Sigmoid colon (tissue), 7 donors: ENCODE measurements at places on chromosomes 12 and 14. TPM values are rescaled to one million over a fixed set of nuclear protein-coding genes. Genes with fewer than 3 reads are reported as not detected.

The ITFG2 gene
- total RNA-seq = 31.9 TPM

The FGF23 gene
- not detected for total RNA-seq

The CCDC38 gene
- not detected for total RNA-seq

The ADAMTS20 gene
- not detected for total RNA-seq

The KRR1 gene
- total RNA-seq = 29.3 TPM

The TTC6 gene
- total RNA-seq = not detected

The TMEM121 gene
- total RNA-seq = 7.4 TPM

The KCNC2 gene
- total RNA-seq = 0.71 TPM

The KCNK10 gene
- total RNA-seq = not detected

The CTSG gene
- total RNA-seq = 4.1 TPM

The TOX4 gene
- total RNA-seq = 43.6 TPM

The FKBP11 gene
- 7.5 TPM for total RNA-seq

The EIF2S1 gene
- 31.3 TPM for total RNA-seq

The ANKS1B gene
- 32.4 TPM for total RNA-seq

The CCND2 gene
- 126 TPM for total RNA-seq

The ST8SIA1 gene
- total RNA-seq = 21.4 TPM

The NKX2-1 gene
- total RNA-seq = not detected

The RHEBL1 gene
- total RNA-seq = not detected

The NPFF gene
- not detected for total RNA-seq

The SOAT2 gene
- 0.55 TPM for total RNA-seq

The UNC79 gene
- 1.4 TPM for total RNA-seq

The GLT8D2 gene
- 53.2 TPM for total RNA-seq

The ACSM4 gene
- not detected for total RNA-seq

The IL31 gene
- not detected for total RNA-seq

The KLRB1 gene
- not detected for total RNA-seq

The RTN1 gene
- total RNA-seq = 8.0 TPM

The ARHGAP9 gene
- total RNA-seq = 4.4 TPM

The IL22 gene
- total RNA-seq = not detected
